ENCODE measurements at places on chromosomes 2 and 18.

DNA sequence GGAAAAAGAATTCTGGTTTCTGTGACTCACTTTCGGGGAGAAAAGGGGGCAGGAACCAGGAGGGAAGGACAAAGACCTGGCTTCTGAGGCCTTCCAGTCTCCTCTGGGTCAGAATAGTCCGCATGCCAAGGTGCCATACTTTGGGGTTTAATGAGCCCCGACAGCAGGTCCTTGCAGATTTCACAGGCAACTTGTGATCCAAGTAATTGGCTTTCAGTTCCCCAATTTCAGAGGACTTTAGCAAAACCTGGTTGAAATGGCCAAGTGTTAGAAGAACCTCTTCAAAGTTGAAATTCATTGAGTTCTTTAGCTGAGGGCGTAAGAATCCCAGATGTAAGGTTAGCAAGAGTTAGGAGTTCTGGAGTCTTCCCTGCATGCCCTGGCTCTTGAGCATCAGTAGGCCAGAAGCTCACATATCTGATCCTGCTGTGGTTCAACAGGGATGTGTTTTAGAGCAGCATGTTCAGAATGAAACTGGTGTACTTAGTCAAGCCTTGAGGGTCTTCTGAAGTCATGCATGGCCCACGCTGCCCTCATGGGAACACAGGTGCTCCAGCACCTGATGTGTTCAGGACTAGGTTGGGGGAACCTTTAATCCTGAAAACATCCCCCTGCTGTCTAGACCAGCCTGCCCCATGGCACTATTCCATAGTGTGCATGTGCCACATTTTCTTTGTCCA lies 143.0 kb downstream of the NUP35 start:
- DNase-seq = no peak

DNA sequence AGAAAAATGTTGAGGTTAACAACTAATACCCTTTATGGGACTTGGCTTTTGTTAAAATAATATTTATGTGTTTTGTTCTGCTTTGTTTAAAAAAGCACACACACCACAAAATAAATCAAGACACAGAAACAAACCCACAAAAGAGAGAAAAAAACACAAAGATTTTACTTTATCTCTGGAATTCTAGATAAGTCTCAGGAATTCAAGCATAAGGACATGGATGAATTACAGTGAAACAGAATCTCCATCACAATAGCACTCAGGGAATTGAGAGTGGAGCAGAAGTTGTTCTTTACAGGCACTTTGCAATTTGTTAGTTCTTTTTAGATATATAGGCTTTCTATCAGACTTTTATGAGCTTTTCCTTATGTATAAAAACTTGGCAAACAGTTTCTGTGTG lies 360.9 kb upstream of the ZC3H15 start:
- DNase-seq = no peak

DNA sequence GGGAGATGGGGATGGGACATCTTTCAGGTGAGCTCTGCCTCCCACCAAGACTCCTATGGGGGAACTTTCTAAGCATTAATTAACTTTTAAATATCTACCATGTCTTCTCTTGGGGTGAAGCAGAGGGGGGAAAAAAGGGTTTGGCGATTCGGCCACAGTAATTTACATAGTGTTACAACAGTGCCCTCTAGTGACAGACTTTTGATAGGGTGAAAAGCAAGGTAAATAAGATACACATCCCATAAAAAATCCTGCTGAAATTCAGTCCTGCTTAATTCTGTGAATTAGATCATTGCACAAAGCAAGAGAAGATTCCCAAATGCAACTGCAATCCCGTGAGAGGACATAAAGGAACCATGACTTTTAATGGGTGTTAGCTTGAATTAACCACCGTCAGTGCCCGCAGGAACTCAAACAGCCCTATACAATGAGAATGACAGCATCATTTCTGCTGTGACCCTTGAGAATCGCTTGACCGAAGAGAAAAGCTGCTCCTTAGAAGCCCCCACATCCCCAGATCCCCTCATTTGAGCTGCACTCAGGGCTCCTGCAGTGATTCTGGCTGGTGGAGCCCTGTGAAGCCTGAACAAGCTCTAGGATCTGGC lies 32.8 kb downstream of the FAM124B start:
- DNase-seq = peak; percentile 47

GRCh38 chr18:61544178-61544577 lies 210.9 kb downstream of the CDH20 start:
- DNase-seq = no peak

GRCh38 chr2:21658907-21659477 lies 535.2 kb downstream of the TDRD15 start:
- DNase-seq = no peak

GRCh38 chr2:215354771-215355695 lies 43.2 kb downstream of the ATIC start:
- DNase-seq = no peak

DNA sequence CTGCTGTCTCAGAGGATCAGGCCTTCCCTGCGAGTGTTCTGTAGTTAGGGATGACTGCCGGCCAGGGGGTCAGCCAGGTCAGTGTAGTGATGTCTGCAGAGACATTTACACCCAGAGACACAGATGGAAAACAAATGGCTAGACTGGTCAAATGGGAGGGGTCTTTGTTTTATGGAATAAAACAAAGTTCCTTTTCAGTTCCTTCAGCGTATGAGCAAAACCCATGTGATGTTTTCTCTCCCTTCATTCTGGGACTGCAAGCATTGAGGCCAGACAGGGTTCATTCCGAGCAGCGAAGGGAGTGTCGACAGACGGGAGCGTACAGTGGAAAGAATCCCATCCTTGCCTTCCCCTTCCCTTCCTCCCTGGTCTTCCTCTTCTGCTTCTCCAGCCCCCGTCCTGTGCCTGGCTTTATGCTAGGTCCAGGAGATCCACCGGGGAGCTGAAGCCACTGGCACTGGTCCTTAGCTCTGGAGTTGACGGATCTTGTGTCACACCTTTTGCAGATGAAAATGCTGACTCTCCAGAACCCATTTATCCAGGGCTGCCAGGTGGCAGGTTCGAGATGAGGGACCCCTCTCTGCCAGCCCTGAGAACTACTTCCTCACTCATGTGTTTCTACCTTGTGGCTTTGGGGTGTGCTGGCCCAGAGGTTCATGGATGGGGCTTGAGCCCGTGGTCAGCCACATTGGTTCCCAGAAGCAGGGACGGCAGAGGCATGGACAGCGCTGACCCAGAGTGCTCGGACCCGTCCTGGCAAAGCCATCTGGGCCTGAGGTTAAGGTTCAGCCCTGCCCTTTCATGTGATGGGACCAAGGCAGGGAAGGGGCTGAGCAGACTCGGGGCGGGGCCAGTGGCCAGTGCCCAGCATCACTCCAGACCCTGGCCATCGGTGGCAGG lies 24.2 kb downstream of the ITGB1BP1 start:
- no peak for DNase-seq

DNA sequence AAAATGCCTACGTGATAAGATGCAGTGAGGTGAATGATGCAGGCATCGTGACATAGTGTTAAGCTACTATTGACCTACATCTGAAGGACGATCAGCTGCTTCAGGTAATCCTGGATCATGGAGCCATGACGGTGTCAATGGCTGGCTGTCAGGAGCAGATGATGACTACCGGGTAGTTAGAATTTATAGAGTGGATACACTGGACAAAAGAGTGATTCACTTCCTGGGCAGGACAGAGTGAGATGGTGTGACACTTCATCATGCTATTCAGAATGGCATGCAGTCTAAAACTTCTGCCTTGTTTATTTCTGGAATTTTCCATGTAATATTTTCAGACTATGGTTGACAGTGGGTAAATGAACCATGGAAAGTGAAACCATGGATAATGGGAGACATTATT lies 29.5 kb downstream of the METTL8 start:
- DNase-seq = peak; percentile 87

DNA sequence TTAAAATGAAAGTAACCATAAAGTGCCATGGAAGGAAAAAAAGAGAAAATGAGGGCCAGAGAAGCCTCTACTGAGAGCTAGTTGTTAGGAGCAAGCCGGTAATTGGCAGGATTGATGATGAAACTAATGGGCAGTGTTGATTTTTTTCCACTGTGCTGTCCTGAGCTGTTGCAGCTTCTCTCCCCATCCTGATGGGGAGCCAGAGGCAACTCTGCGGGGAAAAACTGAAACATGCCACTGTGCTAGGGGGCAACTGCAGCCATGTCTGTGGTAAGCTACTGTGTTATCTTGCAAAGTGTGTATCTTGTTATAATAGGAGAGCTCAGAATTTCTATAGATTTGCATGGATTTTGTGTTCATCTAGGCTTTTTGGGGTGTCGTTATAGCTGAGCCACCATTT lies 487.9 kb downstream of the STK39 start:
- no peak for DNase-seq

DNA sequence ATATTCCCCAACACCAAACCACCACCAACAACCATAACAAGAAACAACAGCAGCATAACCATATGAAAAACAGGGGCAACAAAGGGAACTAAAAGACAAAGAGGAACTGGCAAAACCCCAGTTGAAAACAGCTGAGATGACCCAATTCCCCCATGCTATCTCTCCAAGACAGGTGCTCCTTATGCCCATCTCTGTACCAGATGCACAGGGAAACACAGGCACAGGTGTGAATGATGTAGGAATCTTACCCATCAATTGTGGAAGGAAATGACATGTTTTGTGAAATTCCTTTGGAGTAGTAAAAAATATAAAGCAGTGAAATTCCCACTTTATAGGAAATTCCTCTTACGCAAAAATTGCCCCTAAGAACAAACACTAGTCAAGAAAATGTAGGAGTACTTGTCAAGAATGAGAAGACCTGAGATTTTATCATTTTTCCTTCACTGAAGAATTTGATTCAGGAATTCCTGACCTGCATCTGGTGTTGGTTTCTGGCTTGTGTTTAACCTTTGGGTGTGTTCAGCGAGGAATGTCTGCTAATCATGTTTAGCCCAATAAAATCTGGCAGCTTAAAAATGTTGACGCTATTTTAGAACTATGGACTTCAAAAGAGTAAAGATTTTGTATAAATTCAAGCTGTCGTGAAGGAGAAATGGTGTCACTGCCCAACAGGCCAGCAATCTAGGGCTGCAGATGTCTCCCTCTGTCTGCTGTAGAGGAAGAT lies 67.7 kb upstream of the ARHGAP28 start:
- no peak for DNase-seq

DNA sequence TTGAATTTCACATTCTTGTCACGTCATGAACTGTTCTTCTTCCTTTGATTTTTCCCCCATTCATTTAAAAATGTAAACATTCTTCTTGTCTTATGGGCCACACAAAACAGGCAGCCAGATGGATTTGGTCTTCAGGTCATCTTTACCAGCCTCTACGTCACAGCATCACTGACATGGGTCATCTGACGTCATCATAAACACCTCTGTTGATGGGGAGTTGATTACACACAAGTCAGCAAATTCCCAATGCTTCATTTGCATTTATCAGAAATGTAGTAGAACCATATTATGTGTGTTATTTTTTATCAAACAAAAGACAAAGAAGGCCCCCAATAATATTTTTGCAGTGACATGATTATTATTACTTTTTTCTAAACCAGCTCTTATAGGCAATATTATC lies 777.9 kb downstream of the DCC start:
- DNase-seq = no peak

GRCh38 chr2:195642679-195643068 lies 14.4 kb upstream of the SLC39A10 start:
- DNase-seq = no peak

DNA sequence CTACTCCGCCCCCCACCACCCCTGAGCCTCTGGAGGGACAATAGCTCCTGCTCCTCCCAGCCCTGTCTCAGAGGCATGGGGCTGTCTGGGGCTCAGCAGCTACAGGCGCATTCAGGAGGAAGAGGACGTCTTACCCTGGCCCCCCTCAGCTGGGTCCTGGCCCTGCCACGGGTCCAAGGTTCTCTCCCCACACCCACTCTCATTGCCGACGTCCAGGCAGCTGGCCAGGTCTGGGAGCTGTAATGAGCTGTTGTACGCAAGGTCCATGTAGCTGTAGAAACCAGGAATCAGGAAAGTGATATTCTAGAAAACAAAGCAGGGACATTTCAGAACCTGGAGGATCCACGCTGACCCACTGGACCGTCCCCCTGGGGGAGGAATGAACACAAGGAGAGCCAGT lies 13.5 kb downstream of the PASK start:
- no peak for DNase-seq

GRCh38 chr18:79211844-79212243 lies 142.7 kb downstream of the ATP9B start:
- DNase-seq = no peak

GRCh38 chr2:221833966-221834365 lies 261.9 kb upstream of the EPHA4 start:
- no peak for DNase-seq

DNA sequence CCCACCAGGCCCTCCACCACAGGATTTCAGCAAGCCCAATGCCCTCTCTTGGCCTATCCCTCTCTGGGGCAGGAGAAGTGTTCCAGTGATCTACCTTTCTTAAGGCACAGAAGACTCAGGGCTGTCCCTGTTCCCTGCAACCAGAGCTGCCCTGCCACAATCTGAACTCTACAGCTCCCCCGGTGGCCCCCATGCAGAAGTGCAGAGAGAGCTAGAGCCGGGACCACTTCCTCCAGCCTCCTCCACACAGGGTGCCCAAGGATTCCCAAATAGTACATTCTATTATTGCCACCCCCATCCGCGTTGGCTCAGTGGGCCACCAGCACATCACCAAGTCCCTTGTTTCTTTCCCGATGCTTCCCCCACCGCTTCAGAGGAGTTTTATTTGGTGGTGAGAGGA lies 114.8 kb upstream of the PTPRM start:
- DNase-seq = peak; percentile 33

- DNase-seq = no peak
Measured at GRCh38 chr2:161096336-161096735, 63.9 kb upstream of the TANK start.

GRCh38 chr18:59353079-59353680 lies 5.9 kb downstream of the LMAN1 start:
- peak; percentile 15 for DNase-seq

DNA sequence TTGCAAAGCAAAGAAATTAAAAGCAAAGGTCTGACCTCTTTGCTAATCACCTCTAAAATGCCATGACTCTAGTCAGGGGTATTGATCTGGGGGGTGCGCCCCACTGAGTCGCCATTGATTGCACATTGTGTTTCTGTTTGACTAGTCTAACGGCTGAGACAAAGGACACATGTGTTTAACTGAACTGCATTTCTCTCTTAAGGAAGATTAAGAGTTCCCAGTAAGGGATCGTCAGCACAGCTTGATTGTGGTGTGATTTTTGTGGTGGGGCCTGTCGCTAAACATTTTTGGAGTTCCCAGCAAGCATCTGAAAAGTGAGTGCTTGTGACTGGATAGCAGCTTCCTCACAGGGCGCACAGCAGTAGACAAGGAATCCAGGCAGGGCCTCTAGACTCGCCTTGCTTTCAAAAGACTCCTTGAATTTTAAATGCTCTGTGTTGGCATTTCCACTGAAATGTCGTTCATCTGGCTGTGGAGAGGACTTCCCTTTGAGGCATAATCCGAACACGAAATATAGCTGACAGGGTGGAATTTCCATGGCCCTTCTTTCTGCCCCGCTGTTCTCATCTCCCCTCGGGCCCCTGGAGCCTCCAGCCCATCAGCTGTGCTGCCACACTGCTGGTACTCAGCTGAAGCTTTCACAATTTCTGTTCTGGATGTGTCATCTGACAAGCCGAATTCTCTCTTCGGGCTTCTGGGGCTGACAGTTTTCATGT lies 126.3 kb downstream of the FAM168B start:
- no peak for DNase-seq
